ENCODE measurements at places on chromosomes 4 and X.

DNA sequence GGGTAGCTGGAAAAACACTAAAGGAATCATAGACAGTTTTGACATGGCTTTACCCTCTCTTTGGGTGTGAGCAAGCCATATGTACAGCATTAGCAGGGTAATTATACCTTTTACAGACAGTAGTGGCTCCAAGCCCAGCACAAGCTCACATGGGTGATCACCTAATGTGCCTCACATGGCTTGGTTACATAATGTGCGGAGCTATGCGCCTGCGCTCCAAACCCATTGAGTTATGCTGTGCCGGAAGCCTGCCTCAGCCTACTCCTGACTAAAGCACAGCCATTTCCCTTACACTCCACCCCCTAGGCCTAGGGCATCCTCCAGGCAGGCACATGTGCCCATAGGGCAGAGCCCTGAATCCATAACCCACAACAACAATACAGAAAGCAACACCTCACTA is 6.5 kb upstream of the TSPAN5 start:
- no peak for DNase-seq

GRCh38 chr4:170623899-170624298 is 534.1 kb upstream of the AADAT start:
- DNase-seq: no peak

DNA sequence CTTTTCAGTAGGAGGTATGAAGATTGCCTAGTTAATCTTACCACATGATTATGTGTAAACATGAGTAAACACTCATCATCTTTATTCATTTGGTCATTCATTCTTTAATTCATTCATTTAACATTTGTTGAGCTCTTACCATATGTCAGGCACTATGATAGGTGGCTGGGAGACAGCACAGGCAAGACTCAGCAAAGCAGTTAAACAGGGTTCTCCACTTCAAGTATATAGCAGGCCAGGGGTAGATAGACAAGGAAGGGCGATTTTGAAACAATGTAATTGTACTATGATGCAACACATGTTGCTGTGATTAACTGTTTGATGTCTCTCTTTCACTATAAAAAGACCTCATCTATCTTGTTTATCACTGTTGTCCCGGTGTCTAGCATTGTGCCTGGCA is 84.3 kb upstream of the GPR101 start:
- no peak for DNase-seq

DNA sequence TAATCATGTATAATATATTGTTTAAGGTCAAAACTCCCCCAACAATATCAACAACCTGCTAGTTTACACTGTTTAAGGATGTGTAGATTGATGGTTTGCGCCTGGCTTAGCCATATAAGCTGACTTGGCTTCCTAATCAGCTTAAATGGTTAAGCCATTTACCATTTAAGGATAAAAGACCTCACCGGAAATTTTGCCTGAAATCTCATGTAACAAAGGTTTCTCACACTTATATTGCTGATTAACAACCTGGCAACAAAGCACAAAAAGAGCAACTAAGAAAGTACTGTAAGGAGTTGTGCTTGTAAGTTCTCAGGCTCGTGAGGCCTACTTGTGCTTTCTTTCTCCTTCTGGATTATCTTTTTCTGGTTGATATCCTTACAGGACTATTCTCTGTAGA is 485.2 kb downstream of the GABRG1 start:
- no peak for DNase-seq

- no peak for DNase-seq
Measured at GRCh38 chrX:47587091-47587891, 5.1 kb downstream of the TIMP1 start.

DNA sequence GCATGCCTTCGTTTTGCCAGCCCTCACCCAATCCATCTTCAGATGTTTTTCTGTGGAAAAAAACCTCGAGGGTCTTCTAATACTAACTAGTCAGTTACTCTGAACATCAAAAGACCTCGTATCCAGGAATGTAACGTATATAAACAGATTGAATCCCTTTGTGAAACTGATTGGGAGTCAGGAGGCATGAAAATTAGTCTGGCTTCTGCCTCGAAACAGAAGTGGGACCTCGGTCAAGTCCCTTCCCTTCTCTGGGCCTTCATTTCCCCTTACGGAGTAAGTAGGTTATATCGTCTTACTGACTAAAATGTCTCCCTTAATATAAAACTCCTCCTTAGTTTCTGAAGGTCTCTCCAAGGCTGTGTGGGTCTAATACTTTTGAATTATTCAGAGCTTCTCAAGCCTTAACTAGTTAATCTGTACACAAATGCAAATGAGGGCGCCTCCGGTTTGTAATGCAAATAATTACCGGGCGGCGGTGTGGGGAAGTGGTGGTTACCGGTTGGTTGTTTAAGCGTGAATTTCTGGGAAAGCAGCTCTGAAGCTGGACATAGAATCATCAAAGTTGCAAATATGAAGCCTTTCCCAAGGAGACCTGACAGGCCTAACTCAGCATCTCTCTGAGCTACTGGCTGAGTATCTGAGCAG is 11.4 kb upstream of the NKRF start:
- DNase-seq: no peak

- no peak for DNase-seq
Measured at GRCh38 chr4:110660755-110661154, 37.9 kb upstream of the PITX2 start.

DNA sequence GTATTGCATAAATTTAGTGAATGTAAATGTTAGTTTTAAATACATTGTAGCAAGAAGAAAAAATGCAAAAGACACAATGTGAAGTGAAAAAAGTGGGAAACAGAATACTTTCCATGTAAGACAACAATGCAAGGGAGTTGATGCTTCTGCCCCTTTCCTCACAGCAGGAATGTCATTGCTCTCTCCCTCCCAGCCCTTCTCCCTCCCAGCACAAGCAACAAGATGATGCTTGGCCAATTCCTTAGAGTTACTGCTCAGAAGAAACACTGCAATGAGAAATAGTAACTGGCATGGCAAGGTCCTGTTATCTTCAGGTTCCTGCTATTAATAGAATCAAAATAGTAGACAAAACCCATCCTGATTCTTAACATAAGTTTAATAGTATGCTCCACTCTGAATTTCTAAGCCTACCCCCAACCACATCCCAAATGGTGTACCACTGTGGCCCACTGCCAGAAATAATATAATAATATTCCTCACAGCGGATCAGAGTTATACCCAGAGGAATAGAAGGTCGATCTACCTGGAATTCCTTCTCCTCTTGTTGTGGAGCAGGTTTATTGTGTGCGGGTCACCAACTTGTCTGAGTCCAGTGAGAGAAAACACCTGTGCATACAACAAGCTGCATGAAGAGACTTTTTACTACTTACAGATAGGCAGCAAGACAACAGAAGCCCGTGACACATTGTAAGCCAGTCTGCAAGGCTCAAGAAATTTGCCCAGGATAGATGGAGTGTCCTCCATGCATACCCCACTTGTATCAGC is 69.8 kb upstream of the SLC7A11 start:
- no peak for DNase-seq

GRCh38 chr4:125838924-125839323 is 524.2 kb downstream of the FAT4 start:
- DNase-seq: no peak

- DNase-seq: peak; percentile 52
Measured at GRCh38 chrX:130523460-130524394, 121.9 kb downstream of the RBMX2 start.

- DNase-seq: no peak
Measured at GRCh38 chr4:139451997-139452396, 1.9 kb upstream of the RAB33B start.

DNA sequence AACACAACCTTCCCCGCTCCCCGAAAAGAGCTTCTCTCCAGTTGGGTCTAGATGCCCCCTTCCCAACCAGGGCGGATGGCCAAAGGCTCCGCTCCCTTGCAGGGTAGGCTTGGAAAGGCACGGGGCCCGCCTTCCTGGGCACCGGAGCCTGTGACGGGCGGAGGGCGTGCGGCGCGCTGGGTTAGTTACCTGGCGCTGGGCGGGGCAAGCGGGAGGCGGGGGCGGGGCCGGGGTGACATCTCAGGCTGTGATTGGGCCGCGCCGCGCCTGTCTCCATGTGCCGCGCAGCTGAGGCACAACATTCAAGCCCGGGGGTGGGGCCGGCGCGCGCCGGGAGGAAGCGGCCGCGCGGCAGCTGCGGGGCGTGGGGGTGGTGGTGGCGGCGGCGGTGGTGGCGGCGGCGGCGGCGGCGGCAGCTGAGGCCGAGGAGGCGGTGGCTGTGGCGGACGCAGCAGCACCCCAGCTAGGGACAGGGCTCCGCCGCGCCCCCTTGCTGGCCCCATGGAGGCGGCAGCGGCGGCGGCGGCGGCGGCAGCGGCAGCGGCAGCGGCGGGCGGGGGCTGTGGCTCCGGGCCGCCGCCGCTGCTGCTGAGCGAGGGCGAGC is at the start of gene REPS2:
TSS of gene REPS2 (plus strand) at position 298 of the 604 bp plus-strand sequence. CDS start at position 502, 204 bp downstream.
- peak; percentile 91 for DNase-seq

- no peak for DNase-seq
Measured at GRCh38 chr4:149095811-149096210, 653.6 kb upstream of the NR3C2 start.

DNA sequence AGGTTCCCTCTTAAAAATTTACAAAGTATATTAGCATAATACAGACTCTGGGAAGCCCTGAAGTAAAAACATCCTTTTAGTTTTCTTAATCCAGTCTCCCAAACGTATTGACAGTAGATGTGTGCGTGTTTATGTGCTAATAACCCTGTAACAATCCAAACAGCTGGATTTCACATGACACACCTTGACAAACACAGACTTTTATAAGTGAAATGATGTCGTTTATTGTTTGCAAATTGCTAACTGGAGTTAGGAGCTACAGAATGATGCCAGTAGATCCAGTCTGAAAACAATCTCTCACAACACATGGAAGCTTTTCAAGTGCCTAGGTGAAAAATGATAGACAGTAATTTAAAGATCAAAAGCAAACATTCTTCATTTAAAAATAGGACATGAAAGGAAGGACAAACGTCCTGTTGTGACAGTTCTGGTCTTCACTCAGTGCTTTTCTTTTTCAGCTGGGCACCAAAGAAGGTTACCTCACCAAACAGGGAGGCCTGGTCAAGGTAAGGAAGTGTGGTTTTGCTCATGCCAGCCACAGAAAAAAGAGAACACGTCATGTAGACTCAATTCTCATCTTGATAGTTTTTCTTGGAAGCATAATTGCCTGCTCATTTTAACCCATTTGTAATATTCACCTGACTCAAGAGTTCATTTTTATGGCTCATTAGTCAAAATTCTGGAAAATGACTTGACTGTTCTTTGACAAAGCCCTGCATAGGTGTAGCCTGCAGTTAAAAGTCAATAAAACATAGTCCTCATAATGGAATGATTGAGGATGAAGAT is 32.9 kb downstream of the LAMTOR3 start:
- DNase-seq: no peak

DNA sequence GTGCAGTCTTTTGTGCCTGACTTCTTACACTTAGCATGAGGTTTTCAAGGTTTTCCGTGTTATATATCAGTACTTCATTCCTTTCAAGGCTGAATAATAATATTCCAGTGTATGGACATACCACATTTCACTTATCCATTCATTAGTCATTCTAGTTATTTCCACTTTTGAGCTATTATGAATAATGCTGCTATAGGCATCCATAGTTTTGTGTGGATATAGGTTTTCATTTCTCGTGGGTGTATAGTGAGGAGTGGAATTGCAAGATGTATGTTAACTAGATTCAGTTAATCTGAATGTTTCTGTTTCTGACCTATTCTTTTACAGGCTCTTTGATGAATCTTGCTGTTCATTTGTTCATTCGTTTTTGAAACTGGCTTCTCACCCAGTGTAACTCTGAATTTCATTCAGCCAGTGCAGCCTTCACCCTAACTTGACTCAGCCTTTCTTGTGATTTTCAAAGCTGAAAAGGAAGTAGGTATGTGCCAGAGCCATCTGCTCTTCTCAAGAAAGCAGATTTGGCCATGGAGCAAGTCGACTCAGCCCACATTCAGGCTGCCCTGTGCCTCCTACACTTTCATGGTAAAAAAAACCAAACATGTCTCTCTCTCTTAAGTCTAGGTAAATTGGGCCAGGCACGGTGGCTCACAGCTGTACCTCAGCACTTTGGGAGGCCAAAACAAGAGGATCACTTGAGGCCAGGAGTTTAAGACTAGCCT is 56.3 kb upstream of the NOCT start:
- no peak for DNase-seq

GRCh38 chr4:139419388-139419914 is 34.5 kb upstream of the RAB33B start:
- peak; percentile 23 for DNase-seq

- DNase-seq: no peak
Measured at GRCh38 chrX:124250835-124251437, 81.5 kb upstream of the TEX13D start.

DNA sequence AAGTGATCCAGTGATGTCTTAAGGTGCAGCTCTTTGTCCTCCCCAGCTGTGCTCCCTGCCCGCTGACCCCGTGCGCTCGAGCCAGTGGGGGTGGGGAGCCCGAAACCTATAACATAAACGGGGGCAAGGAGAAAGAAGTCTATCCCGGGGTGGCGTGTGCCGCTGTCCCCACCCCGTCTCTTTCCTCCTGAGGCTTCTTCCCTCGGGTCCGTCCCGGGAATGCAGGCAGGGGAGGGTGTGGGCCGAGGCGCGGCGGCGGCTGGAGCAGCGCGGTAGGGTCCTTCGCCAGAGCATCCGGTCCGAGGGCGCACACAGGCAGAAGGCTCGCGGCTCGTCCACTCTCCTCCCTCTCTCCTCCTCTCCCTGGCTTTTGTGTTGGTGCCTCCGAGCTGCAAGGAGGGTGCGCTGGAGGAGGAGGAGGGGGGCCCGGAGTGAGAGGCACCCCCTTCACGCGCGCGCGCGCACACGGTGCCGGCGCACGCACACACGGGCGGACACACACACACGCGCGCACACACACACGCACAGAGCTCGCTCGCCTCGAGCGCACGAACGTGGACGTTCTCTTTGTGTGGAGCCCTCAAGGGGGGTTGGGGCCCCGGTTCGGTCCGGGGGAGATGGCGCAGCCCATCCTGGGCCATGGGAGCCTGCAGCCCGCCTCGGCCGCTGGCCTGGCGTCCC is at the start of gene RAB33A:
TSS of gene RAB33A (plus strand) at position 517 of the 681 bp plus-strand sequence. CDS start at position 618, 101 bp downstream.
- DNase-seq: no peak

DNA sequence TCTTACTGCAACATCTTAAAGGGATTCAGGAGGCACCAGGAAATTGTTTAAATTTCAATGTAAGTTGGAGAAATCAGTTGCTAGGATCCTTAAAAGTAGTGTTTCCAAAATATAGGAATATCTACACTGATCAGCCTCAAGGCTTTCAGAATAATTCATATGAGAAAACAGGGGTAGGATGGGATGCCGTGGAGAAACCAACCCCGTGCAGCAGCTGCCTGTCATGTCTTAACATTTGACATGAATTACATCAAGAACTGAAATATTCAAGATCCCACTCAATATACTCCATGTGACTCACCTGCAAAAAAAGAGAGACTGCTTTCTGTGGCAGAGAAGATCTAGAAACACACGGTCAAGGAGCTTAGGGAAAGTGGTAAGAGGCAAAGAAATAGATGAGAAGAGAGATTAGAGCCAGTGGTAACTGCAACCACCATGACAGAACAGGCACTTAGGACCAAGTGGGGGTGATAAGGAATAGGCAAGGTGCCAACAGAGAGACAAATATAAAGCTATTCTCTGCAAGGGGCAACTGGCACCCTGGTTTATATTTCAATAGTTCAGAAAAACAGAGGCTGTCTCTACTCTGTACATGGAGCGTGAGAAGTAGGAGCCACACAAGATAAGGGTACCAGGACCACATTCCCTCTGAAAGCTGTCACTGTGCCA is 64.0 kb downstream of the SLC39A8 start:
- DNase-seq: no peak

- no peak for DNase-seq
Measured at GRCh38 chr4:26346203-26346620, 25.4 kb downstream of the RBPJ start.

Data from thyroid gland (tissue), 4 donors.